Urinary bladder (tissue), 4 donors: ENCODE measurements at places on chromosomes 1 and 21. TPM values are rescaled to one million over a fixed set of nuclear protein-coding genes. Genes with fewer than 3 reads are reported as not detected.

The CFHR3 gene
- 0.48 TPM for total RNA-seq

DNA sequence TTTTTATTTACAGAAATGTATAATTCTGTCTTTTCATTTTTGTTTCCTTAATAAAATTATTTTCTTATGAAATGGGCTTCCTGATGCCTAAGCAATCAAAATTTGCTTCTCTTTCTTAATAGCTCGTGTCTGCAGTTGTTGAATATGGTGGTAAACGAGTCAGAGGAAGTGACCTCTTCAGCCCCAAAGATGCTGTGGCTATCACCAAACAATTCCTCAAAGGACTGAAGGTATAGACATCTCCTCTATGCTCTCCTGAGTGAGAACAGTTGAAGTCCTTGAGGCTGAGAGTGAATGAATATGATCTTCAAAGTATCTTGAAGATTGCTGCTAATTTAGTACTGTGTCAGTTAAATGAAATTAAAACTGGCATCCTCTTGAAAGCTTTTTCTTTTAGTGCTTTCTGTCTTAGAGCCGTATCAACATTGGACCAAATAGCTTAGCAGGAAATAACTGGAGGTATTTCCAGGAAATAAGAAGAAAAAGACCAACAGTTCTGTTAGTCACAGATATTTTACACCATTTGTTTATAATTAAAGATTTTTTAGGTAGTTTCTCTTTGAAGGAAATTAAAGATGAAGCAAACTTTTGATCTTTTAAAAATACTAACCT lies 24.7 kb downstream of the VPS45 start:
- no peak for DNase-seq

DNA sequence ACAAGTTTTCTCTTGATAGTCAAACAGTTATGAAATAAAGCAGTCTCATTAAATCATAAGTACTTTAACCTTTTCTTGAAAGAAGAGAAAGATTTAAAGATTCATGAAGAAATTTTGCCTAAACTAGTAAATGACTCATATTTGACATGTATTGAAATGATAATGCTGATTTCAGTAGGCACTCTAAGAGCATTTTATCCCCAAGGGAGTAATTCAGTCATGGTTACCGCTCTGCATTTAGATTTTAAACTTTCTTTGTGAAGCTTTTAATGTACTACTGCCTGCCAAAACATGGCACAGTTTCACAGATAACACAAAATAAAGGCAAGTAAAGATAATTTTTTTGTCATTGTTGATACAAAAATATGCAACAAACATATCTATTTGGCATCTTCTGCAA lies 6.8 kb downstream of the USH2A start:
- no peak for DNase-seq

DNA sequence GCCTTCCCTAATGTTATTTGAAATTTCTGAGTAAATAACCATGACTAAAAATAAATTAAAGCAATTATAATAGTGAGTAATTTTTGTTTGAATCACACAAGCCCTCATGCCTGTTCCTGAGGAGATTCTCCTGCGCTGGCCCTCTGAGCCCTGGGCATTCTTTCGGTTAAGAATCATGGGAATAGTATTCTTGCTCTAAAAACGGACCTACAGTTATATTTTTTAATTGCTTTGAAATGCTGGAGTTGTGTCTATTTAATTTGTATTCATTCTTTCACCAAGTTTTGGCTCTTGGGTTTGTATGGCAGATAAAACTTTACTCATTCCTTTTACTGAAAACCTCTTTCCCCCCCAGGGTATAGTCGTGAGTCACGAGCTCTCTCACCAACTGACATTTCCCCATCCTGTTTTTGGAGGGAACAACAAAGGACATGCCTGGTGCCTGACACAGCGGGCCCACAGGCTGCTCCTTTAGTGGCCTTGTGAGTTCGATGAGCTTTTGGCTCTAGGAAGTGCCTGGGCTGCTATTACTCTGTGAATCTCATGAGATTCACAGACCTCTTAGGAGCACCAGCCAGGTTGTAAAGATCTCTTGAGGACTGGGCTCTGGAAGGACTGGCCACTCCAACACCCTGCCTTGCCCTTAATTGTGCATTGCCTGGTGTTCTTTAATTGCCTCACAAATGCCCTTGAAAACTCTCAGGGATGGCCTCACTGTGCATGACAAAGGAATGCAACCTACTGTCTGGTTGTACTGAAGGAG lies 58.6 kb downstream of the DDR2 start:
- no peak for DNase-seq

DNA sequence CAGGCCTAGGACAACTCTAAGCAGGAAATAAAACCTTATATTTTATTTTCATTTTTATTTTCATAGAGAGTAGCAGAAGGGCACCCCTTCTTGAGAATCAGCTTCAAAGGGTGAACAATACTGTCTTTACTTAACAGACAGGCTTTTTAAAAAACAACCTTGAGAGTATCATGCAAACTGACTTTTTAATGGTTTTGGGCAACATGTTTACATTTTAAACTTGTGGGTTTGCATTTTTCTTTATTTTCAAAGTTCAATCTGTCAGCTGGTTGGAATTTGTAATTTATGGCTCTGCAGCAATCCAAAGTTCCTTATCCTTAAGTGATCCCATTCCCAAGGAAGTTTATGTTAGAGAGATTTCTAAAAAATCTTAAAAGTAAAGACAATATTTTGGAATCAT lies 392.3 kb upstream of the ADAMTS5 start:
- no peak for DNase-seq

The MAN1C1 gene
- total RNA-seq, result 18.2 TPM

The GUCA2A gene
- total RNA-seq, result not detected

The PEF1 gene
- 39.2 TPM for total RNA-seq

DNA sequence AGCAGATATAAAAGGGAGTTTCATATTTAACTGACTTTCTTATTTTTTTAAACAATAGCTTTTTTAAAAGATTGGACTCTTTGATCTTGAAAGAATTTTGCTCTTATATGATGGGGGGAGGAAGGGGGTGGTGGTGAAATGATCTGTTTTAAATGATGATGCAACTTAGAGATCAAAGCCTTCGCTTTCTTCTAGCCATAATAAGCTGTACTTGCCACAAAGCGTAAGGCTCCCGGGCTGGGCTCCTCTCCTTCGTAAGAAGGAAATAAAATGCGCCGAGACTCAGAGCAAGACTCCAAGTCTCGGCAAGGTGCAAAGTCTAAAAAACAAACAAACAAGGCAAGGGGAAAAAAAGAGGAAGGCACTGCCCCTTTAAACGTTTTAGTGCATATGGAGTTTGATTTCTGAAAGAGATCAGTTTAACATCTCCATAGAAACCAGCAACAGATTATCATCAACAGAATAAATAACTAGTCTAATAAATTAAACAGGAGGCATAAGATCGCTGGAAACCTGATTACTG lies 3.3 kb downstream of the CASZ1 start:
- no peak for DNase-seq

- no peak for DNase-seq
These were observed 67.1 kb downstream of the UBE2T start for GRCh38 chr1:202274611-202275010.

The RGS18 gene
- total RNA-seq, result 5.5 TPM

DNA sequence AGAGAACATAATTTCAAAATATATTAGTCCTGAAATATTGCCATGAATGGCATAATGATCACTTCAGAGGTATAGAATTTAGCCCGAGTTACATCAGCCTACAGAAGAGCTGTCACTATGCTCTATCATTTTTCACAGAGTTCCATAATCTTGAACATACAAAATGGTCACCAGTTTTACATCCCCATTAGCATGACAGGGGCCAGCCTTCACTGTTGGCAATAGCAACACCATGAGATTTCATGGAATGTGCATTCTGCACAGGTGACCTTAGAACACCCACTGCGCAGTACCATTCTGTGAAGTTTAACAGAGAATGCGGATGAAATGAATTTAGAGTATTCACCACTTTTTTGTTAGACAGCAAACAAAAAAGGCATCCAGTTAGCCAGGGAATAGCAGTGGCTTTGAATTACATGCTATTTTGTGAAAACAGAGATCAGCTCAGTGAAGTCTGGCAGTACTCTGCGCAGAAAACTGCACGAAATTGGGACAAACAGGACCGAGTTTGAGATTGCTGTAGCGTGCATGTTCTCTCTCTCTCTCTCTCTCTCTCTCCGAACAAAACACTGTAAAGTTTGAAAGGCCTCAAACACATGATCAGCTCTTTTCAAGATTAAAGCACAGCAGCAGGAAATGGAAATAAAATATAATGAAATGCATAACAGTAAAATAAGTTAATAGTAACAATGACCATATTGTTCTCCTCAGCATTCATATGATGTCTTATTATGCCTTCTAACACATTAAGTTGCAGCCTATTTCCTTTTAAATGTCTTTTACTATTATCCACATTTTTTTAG lies 349.3 kb downstream of the USH2A start:
- no peak for DNase-seq

GRCh38 chr21:42395905-42396651 lies at the start of gene TMPRSS3:
TSS of gene TMPRSS3 (minus strand) at chr21:42396052. CDS start at chr21:42395417, 635 bp downstream.
- no peak for DNase-seq

- DNase-seq, result no peak
These were observed 75.1 kb downstream of the CNST start for GRCh38 chr1:246641394-246641793.

The FAM151A gene
- not detected for total RNA-seq

- DNase-seq, result no peak
These were observed 89.9 kb downstream of the RASAL2 start for GRCh38 chr1:178183796-178184195.

DNA sequence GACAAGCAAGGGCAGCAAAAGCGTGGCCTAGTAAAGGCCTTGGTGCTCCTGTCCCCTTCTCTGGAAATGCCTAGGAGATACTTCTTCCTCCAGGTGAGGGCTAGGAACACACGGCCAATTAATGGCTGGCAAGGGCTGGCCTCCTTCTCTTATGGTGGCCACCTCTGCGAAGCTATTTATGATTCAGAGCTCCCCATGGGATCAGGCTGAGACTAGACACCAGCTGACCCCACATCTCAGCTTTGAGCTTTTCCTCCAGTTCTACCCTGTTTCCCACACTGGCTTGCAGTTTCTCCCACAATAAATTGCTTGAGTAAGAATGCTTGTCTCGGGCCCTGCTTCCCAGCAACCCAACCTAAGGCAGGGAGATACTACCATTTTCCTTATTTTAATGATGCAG lies 53.7 kb downstream of the CAMK2N1 start:
- no peak for DNase-seq

DNA sequence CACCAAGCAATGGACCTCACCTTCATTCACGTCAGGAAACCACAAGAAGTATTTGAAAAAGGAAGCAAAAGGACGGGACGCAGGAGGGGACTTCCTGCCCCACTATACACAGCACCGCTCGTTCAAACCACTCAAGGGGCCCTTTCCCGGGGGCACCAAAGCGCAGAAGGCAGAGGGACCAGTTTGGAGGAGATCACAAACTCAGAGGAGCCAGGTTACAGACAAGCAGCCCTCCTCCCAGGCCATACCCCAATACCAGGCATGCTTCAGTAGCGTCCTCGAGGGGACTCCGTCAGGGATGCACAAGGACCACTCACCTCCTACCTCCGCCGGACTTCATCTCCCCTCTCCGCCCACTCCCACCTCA lies 685 bp downstream of the CRTC2 start:
- no peak for DNase-seq
